Fibroblast of lung (primary cell): ENCODE measurements at places on chromosomes 2 and 18. TPM values are rescaled to one million over a fixed set of nuclear protein-coding genes. Genes with fewer than 3 reads are reported as not detected.

Gene DSC2
- total RNA-seq = under 0.01 TPM in 2 replicates

Gene CAPN14
- total RNA-seq = under 0.01 and 0.17 TPM in 2 replicates

Gene GALNT13
- total RNA-seq = 0.17 and 0.26 TPM in 2 replicates

Gene DUSP2
- 0.33 and 1.0 TPM in 2 replicates for total RNA-seq

Gene ABCG8
- not detected in 2 replicates for total RNA-seq

Gene CGREF1
- total RNA-seq = 2.3 and 10.0 TPM in 2 replicates

Gene TEX44
- not detected in 2 replicates for total RNA-seq

Gene IAH1
- total RNA-seq = 84.7 and 92.5 TPM in 2 replicates

Gene IRS1
- 18.7 and 29.1 TPM in 2 replicates for total RNA-seq

Gene KLHL30
- 0.26 and 1.2 TPM in 2 replicates for total RNA-seq

Gene CPS1
- 25.7 and 27.4 TPM in 2 replicates for total RNA-seq

Gene GPR55
- total RNA-seq = not detected in 2 replicates

Gene POTEI
- total RNA-seq = not detected in 2 replicates

Gene CDH19
- total RNA-seq = not detected in 2 replicates

Gene CDK5R2
- under 0.01 and 0.17 TPM in 2 replicates for total RNA-seq

Gene CENPA
- 1.8 and 9.7 TPM in 2 replicates for total RNA-seq

Gene TTN
- 0.33 and 0.51 TPM in 2 replicates for total RNA-seq

Gene PLGLB1
- total RNA-seq = 0.26 and 0.99 TPM in 2 replicates

Gene SCN2A
- total RNA-seq = 2.1 and 7.1 TPM in 2 replicates
